ENCODE measurements at places on chromosomes 1 and 21.
A peak's percentile ranks its signal among the peaks of the same experiment; 100 is the strongest.

DNA sequence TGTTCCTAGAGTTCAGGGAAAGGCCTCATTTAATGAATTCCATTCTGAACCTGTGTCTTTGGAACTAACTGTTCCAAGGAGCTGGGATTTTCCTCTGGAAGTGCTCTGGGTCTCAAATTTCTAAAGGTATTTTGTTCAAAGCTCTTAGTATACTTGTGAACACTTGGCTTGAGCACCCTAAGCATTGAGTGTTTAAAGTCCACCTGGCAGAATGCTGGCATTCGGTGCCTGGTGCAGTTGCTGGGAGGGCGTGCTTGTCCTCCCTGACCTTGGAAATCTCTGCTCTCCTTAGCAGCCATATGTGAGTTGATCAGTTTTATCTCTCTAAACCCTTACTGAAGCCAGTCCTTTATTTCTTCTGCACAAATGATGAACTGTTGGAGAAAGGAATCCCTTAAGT lies 3.0 kb downstream of the MTARC2 start:
- no peak for DNase-seq

DNA sequence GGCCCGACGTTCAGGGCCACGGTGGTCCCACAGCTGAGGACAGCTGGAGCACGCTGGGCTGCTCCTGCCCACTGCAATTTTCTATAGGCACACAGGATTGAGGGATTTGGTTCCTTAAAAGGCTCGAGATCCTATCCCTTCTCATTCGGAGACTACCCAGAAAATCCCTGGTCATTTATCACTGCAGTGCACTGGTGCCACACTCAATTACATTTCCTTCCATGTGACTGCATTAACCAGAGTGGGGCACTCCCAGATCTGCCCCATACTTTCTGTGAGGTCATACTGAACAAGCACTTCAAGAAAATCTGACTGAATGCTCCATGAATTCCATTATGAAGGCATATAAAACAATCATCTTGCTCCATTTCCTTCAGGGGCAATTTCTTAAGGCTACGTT lies 49.8 kb upstream of the KCNE1 start:
- DNase-seq, result no peak

DNA sequence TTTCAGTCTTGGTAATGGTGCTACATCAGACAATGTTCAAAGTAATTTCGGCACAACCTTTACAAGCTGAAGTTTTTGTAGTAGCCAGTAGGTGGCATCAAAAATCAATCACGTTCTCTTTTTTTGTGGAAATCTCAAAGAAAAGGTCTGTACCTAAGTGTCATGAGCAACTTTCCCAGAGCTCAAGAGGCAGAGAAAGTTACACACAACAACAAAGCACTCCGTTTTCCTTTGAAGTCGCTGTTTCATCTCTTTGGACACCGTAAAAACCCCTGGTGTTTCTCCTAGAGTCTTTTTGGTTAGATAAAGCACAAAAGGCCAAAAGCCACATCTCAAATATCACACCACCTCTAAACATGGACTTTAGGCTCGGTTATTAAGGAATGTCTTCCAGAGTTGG lies 131.6 kb downstream of the LHX8 start:
- no peak for DNase-seq

DNA sequence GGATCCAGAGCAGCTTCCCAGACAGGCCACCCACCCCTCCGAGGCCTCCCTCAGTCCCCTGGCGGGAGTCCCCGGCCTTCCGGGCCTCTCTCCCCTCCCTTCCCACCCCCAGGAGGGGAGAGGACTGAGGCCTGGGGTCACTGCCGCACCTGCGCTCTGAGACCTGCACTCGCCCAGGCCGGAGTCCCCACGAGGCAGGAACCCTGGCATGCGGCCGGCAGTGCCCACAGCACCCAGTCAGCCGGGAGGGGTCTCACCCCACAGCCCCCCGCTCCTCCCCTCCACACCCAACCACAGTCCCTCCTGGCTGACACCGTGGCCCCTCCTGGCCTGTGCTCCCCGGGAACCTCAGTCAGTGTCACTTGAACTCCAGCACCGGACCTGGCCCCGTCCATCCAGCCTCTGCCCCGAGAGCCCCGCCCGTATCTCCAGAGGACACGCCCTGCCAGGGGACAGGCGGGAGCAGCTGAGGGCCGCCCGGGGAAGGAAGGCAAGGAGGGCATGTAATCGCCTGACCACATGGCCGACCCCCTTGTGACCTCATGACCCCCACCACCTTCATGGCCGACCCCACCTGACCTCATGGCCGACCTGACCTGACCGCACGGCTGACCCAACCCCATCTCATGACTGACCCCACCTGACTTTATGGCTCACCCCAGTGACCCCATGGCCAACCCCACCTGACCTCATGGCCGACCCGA lies 28.7 kb upstream of the TTLL10 start:
- DNase-seq, result no peak

DNA sequence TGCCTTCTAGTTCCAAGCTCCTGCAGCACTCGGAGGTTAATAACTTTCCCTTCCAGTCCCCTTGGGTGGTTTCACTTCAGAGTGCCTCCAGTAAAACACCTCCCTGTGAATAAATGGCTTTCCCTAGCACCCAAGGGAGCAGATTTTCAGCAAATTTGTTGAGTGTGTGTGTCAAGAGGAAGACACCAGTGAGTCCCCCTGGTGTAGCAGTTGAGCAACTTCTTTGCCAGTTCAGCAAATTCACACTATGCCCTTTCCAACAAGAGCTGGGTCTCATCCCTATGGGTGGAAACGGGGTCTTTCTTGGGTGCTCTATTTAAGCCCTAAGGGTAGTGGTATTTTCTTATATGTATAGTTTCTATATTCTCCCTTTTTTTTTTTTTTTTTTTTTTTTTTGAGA lies 806 bp upstream of the AADACL4 start:
- no peak for DNase-seq

GRCh38 chr1:92816732-92817131 lies 15.1 kb upstream of the RPL5 start:
- DNase-seq, result no peak

DNA sequence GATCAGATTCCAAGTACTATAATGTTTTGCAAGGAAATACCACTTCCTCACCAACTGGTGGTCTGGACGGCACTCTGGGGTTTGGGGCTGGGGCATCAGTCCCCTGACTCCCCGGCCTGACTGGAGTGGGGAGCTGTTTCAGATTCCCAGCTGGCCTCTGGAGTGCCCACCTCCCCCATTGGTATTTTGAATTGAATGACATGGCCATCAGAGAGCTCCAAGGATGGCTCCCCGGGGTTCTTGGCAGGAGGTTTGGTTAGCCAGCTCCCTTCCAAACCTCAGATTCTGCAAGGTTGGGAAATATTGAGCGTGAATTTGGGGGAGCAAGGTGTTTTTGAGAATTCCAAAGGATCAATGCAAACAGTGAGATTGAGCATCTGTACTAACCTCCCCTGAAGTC lies 2.2 kb upstream of the INAVA start:
- no peak for DNase-seq

DNA sequence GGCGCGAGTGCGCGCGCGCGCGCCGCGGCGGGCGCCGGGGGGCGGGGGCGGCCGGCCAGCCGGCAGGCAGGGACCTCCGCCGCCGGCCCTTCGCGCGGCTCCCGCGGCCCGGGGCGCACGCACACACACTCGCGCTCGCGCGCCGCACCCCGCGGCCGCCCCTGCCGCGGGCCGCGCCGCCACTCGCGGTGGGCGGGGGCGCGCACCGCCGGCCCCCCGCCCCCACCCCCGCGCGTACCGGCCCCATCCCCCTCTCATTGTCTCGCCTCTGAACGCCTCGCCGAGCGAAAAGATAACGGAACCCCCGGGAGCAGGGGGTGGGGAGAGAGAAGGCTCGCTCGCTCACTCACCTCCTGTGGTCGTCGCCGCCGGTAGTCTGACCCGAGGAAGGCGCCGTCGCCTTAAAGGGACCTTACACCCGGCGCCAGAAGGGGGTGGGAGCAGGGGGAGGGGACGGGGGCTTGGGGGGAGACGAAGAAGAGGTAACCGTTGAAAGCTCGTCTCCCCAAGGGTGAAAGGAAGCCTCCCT lies 428 bp downstream of the POGZ start:
- peak; percentile 54 for DNase-seq

DNA sequence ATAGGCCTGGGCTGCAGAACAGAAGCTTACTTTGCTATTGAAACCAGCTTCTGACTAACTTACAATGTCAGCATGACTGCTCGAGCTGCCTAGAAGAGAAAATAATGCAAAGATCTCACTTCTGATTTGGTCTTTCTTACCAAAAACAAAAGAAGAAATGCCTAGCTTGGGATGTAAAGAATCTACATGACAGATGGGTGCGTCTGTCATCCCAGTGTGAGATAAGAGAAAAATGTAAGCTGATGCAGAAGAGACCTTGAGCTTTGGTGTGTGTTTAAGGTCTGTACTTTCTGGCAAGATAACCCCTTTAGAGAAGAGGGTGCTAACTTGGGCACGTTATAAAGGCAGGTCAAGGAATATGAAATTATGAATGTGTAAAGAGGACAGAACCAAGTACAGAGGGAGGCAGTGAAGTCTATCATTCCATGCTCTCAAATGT lies 3.6 kb downstream of the FAM20B start:
- no peak for DNase-seq

DNA sequence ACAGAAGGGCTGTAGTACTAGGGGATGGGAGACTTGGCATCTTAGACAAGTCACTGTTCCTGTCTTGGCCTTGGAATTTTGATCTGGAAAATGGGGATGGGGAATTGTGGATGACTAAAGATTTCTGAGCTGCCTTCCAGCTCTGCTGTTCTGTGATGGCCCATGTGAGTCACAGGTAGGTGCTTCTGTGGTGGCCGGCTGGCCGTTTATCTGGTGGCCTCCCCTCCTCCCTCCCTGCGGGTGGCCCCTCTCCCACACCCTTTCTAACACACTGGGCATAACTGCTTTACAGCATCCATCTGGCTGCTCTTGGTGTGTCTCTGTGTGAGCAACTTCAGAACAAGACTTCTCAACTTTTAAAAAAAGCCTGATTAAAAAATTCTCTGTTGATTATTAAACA lies 35.9 kb downstream of the KCNA2 start:
- no peak for DNase-seq

GRCh38 chr1:221206076-221206475 lies 326.8 kb downstream of the HLX start:
- no peak for DNase-seq

- peak; percentile 11 for DNase-seq
Observed at GRCh38 chr1:43858324-43858723, 75.3 kb upstream of the ARTN start.

DNA sequence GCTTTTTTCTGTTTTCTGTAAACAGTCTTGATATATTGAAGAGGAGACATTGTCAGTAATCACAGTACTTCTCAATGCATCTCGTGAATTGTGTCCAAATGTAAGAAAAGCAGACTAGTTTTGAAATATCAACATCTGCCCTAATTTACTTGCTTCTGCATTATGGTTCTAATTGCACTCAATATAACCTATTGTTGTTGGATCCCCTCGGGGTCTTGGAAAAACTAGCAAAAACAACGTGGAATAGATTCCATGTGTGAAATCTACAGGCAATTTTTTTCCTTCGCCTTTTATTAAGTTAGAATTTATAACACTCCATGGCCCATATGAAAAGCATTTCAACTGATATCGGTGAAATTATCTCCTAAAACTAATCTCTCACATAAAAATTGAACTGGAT lies 236.5 kb downstream of the TTLL7 start:
- no peak for DNase-seq

- DNase-seq, result no peak
Observed at GRCh38 chr1:240126821-240127220, 35.1 kb downstream of the FMN2 start.

- DNase-seq, result no peak
Observed at GRCh38 chr1:2237773-2238172, 9.7 kb downstream of the SKI start.

DNA sequence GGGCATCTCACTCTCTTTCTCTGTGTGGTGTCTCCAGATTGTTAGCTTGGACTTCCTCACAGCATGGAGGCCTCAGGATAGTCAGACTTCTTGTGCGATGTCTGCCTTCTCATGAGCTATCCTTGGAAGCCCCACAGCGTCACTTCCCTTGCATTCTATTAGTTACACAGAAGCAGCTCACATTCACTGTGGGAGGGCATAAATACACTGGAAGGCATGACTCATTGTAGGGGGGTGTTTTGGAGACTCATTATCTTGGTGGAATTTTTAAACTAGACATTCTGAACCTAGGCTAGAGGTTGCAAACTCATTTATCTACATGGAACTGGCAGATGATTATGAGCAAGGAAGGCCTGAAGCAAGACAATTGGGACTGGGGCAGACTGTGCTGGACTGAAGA lies 21.4 kb upstream of the FASLG start:
- no peak for DNase-seq

GRCh38 chr1:208036106-208036808 lies 125.3 kb upstream of the CD34 start:
- no peak for DNase-seq

DNA sequence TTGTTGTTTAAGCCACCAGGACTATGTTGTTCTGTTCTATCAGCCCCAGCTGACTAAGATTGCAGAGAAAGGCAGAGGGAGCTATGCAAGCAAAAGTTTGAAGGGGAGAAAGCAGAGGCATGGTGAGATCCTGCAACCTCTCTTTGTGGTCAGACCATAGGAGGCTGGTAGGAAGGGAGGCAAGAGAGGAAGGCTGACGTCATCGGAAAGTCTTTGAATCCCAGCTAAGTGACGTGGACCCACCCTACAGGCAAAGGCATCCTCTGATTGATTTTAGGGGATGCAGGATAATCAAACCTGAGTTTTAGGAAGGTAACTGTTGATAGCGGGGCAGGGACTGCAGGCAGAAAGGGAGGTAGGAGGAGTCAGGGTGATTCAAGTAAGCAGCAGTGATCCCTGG lies 23.3 kb upstream of the TNNI1 start:
- no peak for DNase-seq

DNA sequence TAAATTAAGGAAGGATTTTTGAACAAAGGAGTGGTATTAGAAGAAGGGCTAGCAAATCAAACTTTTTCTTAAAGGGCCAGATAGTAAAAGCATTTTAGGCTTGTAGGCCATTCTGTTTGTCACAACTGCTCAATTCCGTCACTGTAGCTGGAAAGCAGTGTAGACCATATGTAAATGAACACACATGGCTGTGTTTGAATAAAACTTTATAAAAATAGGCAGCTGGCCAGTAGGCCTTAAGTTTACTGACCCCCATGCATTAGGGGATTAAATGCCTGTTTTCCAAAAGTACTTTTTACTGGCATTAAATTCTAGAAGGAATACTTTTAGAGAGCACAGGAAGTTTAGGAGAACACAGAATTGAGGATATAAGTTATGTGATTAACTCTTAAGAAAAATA lies 8.9 kb downstream of the IVNS1ABP start:
- no peak for DNase-seq

DNA sequence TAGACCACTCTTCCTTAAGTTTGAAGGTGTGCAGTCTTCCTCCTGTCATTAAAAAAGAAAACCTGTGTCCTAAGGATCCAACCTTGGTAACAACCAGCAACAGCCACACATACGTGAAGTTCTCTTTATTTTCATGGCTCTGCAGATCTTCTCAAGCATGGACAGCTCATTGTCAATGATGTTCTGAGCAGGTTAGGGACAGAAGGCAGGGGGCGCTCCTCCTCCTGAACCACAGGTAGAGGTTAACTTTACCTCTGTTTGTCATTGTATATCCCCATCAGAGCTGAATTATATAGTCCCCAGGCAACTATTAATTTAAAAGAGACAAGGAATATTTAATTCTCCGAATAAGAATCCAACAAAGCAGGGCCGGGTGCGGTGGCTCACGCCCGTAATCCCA lies 52.5 kb upstream of the CR2 start:
- DNase-seq, result no peak
